ENCODE measurements at places on chromosomes 5 and 9.
A peak's percentile ranks its signal among the peaks of the same experiment; 100 is the strongest.

DNA sequence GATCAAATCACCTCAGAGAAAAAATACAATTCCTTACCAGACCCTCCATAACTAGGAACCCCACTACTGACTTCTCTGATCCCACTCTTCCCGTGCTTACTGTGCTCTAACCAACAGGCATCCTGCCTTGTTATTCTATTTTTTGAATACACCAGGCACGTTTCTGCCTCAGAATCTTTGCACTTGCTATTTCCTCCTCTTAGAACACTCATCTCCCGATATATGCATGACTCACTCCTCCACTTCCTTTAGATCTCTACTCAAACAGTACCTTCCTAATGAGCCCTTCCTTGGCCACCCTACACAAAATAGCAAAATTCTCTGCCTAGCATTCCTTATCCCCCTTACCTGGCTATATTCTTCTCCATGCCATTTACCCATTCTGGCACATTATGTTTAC, 43.9 kb downstream of the MAPKAP1 start:
- DNase-seq = no peak

DNA sequence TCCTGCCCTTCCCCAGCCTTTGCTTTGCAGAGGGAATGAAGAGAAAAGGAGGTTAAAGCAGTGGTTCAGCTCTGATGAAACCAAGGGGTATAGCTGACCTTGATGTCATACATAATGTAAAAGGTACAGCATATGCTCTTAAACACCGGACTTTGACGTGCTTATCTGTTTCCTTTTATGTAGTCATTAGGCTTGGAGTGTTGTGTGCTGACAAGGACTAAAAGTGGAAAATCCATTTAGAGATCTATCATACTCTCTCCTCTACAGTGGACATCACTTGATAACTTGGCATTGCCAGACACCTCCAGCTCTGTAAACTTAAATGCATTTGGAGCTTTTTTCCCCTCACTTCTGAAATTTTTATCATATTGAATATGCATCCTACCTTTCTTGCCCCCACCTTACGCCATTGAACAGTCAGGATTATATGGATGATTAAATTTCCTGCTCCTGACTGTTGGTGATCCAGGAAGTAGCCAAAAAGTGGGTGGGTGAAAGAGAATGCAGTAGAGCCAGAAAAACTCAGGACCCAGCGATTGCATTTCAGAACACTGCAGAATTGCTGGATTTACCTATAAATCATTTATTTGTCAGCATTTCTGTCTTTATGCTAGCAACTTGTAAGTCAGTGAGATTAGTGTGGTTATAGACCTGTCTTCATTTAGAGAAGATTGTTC, 4.1 kb downstream of the TNFAIP8 start:
- no peak for DNase-seq

DNA sequence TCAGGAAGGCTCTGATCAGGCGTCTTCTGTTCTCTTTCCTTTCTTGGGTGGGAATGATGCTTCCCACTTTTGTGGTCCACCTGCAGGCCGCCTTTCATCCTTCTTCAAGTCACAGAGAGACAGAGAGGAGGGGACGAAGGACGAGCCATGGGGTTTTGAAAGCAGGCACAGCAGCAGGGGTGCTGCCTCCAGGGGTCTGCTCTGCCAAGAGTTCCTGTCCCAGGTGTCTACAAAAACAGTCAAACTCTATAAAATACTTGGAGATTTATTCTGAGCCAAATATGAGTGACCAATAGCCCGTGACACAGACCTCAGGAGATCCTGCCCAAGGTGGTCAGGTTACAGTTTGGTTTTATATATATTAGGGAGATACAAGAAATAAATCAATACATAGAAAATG, 34.5 kb upstream of the LCP2 start:
- DNase-seq = no peak

GRCh38 chr5:126499853-126500342, 76.7 kb downstream of the GRAMD2B start:
- DNase-seq = no peak

- peak; percentile 80 for DNase-seq
Observed at GRCh38 chr5:139762615-139763170, 32.9 kb upstream of the PSD2 start.

DNA sequence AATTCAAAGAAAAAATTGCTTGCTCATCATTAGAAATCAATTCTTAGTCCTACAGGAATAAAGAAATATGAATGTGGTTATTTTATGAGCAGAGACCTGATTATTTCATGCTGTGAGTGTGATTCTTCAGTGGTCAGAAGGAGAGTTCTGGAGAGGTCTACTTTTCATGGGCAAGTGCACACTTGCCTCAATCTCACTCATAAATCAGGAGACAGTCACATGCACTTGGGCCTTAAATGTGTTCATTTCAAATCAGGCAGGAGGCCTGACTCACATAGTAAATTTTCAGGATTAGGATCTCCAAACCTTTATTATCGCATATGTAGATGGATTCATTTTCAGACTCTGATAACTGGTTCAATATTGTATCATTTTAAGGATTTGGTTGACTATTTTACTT, 323.2 kb upstream of the CCNH start:
- no peak for DNase-seq

- DNase-seq = no peak
Observed at GRCh38 chr5:137372016-137372772, 126.9 kb downstream of the SPOCK1 start.

DNA sequence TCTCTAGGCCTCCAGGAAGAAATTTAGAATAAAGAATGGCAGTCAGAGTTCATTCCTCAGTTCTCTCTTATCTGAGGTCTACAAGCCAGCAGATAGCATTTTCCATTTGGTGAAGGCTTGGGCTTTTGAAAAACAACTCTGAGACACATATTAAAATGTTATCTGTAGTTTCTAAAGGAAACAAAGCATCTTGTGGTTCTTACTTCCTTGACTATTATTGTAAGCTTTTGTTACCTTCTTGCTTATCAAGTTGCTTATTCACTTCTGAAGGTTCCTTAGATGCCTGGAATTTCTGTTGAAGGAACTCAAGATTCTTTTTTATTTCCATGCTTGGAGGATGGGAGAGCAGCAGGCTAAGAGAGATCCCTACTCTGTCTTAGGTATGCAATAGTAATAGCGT, 79.2 kb upstream of the MRPS30 start:
- no peak for DNase-seq

DNA sequence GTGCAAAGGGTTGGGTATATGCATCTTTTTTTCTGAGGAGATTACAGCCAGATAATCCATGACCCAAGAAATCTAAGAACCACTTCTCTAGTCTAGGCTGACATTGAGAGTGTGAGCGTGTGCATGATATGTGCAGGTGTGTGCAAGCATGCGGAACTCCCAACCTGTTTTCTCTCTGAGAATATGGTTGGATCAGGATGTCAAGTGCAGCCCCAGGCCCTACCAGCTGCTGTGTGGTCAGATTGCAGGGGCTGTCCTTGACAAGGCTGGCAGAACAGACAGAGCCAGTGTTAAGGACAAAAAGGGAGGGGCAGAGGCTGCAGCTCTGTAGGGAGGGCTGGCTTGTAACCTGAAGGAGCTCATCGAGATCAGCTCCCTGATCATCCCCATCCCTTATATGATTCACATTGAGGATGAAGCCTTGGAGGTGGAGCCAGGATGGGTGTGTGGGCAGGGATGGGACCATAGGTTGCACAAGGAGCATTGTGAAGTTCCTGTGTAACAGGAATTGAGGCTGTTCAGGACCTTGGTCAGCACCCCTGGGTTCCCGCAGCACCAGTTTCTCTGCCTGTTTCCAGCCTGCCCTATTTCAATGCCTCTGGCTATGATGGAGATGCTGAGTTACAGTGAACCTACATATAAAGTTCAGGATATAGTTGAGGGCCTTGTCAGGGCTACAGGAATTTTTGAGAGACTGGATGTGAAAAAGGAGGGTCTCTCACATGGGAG, 52.6 kb upstream of the ARAP3 start:
- peak; percentile 75 for DNase-seq

GRCh38 chr5:2530609-2531008, 220.9 kb downstream of the IRX2 start:
- DNase-seq = no peak

- no peak for DNase-seq
Observed at GRCh38 chr9:22105005-22105722, 96.1 kb upstream of the CDKN2B start.

DNA sequence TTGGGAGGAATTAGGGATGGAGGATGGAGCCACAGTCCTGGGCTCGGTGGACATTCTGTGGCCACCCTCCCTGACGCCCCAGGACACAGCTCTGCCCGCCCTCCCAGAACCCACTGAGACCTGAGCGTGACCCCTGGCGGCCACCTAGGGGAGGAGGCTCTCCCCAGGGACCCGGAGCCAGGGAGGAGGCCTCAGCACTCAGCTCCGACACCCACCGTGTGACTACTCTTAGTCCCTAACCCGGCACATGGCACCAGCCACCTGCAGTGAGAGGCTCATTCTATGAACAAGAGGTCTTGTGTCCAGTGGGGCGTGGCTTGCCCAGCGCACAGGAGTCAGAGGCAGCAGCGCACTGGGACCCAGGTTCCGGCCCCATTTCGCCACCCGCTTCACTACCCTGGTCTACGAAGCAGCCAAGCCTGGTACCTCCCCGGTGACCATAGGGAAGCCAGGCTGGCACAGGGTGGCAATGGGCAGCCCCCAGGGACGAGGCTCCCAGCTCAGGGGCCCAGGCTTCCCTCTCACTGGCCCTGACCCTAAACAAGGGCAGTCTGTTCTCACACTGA, 10.2 kb downstream of the SARDH start:
- DNase-seq = no peak

- no peak for DNase-seq
Observed at GRCh38 chr9:127158786-127159324, 36.4 kb upstream of the ANGPTL2 start.

- DNase-seq = no peak
Observed at GRCh38 chr5:108382784-108383330, 959 bp upstream of the FBXL17 start.

GRCh38 chr5:33088176-33088575, 352.6 kb upstream of the TARS1 start:
- no peak for DNase-seq

GRCh38 chr9:113153599-113153998, 2.8 kb downstream of the SLC31A2 start:
- no peak for DNase-seq

GRCh38 chr9:92730897-92731296, 33.7 kb downstream of the BICD2 start:
- DNase-seq = peak; percentile 6

GRCh38 chr9:101375546-101375945, 9.3 kb downstream of the BAAT start:
- no peak for DNase-seq

GRCh38 chr5:169945831-169946261, 34.4 kb downstream of the INSYN2B start:
- peak; percentile 86 for DNase-seq

DNA sequence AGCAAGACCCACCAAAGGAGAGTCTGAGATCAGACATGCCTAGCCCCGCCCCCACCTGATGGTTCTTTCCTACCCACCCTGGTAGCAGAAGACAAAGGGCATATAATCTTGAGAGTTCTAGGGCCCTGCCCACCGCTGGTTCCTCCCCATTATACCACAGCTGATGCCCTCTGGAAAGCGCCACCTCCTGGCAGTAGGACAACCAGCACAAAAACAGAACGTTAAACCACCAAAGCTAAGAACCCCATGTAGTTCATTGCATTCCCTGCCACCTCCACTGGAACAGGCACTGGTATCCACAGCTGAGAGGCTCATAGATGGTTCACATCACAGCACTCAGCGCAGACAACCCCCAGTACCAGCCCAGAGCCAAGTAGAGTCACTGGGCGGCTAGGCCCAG, 81.2 kb upstream of the TRPC7 start:
- no peak for DNase-seq

DNA sequence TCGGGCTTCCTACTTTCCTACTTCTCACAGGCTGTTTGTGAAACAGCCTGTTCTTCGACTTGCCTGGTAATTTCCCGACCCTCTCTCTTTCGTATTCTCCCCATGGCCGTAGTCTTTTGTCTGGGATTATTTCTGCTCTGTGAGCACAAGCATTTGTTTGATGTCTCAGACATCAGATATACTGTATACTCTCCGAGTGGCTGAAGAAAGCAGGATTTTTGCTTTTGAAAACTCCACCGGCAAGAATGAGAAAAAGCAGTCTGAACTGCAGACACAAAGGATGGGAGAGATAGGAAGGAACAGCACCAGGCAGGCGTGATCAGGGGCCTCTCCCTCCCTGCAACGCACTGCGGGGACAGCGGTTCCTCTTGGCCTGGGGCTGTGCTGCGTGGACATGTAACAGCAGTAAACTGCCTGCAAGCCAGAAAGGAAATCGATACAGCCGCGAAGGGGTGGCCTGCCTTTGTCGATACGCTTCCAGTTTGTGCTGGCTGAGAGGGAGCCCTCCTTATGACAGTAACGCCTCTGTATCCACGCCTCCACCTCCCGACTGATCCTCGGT, 313.9 kb upstream of the TLE4 start:
- peak; percentile 21 for DNase-seq

DNA sequence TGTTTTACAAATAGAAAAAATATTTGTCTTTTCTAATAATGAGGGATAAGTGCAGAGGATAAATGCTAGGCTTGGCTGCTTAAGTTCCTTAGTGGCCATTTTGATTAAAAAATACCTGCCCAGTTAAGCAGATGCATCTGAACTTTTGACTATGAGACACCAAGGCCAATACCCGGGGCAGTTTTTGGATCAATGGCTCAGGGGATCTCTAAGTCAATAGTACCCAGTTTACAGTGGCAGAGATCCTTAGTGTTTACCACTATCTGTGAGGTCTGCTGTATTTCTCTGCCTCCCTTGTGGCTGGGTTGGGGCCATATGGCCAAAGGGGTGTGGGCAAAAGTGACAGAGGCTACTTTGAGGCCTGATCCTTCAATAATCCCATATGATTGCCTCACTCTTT, 184.5 kb upstream of the MAST4 start:
- DNase-seq = no peak

DNA sequence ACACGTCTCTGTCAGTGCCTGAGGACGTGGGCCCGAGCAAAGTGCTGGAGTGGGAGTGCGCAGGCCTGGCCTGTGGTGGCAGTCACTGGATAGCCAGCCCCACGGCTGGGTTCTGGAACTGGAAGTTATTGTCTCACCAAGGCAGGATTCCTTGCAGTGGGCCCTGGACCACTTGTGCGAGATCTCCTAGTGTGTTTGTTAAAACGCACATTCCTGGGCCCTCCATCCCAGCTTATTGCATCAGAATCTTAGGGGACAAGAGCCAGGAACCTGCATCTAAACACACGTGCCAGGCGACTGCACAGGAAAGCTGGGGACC, 26.9 kb downstream of the PTPA start:
- no peak for DNase-seq

GRCh38 chr5:55437452-55437851, 97.3 kb downstream of the PLPP1 start:
- no peak for DNase-seq

DNA sequence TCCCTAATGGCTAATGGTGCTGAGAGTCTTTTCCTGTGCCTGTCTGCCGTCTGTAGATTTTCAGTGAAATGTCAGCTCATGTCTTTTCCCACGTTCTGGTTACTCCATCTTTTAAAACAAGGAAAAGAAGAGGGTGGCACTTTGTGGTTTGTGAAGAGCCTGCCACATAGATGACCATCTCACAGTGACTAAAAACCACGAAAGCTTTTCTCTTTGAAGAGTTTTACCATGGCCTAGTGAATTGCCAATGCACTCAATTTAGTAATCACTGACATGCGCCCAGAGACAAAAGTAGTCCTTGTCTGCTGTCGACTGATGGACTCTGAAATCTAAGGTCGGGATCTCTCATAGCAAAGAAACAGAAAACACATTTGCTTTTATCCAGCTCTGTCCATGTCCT, 50.4 kb downstream of the SPATA31C2 start:
- DNase-seq = no peak

Measured in kidney (tissue), 22 donors.